ENCODE measurements at places on chromosomes 2 and 18.

GRCh38 chr2:37771600-37772088 is 100.2 kb upstream of the CDC42EP3 start:
- no peak for DNase-seq

- no peak for DNase-seq
Observed at GRCh38 chr2:161546635-161547034, 77.6 kb upstream of the SLC4A10 start.

DNA sequence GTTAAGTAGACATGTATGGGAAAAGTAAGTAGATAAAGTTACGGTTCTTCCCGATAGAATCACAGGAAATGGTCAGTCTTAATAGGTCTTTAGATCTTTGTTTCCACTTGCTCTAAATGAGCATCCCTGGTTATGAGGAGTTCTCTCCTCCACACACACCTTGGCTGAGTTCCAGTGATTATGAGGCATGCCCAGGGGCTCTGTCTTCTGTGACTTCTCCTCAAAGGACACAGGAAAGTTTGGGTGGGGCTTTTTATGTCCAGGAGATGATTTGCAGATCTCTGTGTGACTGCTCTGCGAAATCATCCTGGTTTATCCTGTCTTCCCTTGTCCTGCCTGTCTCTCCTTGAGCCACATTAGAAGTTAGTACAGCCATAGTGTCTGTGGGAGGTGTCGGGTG is 83.9 kb upstream of the EML6 start:
- DNase-seq: no peak

DNA sequence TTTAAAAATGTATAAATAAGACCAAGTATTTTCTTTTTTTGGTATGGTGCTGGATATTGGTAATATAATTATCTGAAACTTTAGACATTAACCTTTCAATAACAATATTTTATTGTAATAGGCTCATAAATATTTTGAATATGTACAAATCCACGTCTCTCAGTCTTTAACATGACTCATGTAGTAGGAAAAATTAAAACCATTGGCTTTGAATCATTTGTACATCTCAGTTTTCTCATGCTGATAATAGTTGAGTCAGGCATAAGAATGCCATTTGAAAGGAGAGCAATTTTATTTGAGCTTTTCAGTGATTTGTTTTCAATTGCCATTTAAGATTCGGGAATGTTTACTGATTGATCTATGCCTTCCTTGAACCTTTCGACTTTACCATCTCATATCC is 364.8 kb downstream of the TGIF1 start:
- DNase-seq: no peak
